Eye (tissue), 1 donor: ENCODE measurements at places on chromosomes 6 and 20.

GRCh38 chr20:32244150-32244823, 33.2 kb upstream of the KIF3B start:
- no peak for DNase-seq

GRCh38 chr6:54958446-54958845, 111.9 kb downstream of the FAM83B start:
- DNase-seq = no peak

DNA sequence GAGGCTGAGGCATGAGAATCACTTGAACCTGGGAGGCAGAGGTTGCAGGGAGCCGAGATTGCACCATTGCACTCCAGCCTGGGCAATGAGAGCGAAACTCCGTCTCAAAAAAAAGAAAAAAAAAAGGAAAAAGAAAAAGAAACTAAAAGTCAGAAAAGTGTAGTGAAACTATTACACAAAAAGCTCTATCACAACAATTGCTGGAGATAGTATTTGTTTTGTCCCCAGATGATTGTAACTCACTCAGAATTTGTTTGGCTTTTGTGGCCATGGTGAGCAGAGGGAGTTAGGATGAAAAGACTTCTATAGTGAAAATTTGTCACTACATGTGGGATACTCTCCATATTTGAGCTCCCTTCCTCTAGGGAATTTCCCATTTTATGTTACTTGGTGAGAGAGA, 5.2 kb upstream of the GOPC start:
- no peak for DNase-seq

DNA sequence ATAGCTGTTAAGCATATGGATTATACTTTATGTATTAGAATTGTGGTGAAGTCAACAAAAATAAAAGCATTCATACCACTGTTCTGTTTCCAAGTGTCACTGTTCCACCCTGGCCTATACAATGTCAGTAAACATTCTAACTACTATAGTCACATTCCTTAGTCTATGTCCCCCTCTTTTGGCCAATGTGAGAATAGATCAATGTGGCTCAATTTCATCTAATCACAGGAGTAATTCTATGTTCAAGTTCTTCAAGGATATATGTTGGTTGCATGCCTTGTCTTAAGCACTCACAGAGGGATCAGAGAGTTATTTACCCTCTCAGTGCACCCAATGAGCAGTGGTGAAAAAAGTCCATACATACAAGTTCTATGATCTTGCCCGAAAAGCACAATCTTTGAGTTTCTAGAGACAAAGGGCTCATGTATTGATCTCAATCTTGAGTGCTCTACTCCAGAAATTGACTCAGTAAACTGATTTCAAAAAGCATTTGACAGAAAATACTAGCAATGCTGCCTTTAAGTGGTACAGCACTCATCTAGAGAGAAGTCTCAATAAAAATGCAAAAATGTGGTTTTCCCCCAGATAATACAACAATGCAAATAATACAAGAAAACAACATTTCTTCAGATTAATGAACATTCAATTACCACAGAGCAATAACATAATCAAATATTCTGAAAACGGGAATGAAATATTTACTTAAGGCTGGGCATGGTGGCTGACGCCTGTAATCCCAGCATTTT, 16.5 kb downstream of the SMLR1 start:
- DNase-seq = peak; percentile 77

DNA sequence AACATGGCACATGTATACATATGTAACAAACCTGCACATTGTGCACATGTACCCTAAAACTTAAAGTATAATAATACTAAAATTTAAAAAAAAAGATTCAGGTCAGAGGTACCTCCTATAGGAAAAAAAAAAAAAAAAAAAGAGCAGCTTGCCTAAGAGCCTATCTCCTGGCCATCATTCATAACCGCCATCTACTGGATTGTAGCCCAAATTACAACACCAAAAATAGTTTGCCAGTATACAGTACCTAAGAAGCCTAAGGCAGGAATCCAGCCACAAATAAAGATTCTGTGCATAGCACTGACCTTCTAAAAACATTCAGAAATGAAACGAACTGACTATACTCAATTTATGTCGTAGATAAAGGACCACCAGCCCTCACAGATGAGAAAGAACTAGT, 438.4 kb upstream of the ADGRB3 start:
- no peak for DNase-seq

- DNase-seq = no peak
These were observed 432.7 kb upstream of the ARID1B start for GRCh38 chr6:156344491-156344890.

- DNase-seq = no peak
These were observed 20.7 kb downstream of the EBF4 start for GRCh38 chr20:2713285-2713684.

GRCh38 chr6:71288228-71289038, at the start of gene OGFRL1:
OGFRL1 (plus strand) TSS chr6:71288811; CDS start chr6:71288937, 126 bp downstream.
- peak; percentile 86 for DNase-seq

DNA sequence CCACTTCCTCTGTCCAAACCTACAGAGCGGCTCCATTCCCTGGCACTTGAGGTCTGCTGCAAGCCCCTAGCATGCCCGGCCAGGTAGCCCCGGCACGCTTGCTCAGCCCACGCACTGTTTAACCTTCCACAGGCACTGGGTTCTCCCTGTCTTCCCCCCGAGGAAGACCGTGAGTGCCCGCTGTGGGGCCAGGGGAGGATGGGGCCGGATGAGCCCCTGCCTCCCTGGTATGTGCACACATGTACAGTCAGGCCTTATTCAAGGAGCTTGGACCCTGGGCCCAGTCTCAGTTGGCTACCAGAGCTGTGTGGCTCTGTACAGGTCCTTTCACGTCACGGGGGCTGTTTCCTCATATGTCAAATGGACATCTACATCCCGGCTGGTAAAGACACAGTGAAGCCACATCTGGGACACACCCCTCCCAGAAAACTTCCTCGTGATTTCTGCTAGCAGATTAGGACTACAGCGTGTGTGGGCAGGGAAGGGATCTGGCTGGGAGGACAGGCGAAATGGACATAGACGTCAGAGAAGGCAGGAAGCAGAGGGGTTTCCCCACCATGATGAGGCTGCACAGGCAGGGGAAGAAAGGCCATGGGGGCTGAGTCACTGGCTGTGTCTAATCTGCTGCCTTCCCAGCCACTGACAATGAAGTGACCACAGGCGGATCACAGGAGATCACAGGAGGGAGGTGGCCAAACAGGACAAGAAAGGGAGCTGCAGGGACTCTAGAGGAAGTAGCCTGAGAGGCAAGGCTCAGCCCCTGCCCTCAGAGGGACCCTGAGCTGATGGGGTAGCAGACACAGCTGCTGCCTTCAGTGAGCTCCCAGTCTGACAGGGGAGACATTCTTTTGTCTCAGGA, 62.9 kb downstream of the MRPL14 start:
- no peak for DNase-seq
